ENCODE measurements at places on chromosomes 16 and 17.
A peak's percentile ranks its signal among the peaks of the same experiment; 100 is the strongest.

DNA sequence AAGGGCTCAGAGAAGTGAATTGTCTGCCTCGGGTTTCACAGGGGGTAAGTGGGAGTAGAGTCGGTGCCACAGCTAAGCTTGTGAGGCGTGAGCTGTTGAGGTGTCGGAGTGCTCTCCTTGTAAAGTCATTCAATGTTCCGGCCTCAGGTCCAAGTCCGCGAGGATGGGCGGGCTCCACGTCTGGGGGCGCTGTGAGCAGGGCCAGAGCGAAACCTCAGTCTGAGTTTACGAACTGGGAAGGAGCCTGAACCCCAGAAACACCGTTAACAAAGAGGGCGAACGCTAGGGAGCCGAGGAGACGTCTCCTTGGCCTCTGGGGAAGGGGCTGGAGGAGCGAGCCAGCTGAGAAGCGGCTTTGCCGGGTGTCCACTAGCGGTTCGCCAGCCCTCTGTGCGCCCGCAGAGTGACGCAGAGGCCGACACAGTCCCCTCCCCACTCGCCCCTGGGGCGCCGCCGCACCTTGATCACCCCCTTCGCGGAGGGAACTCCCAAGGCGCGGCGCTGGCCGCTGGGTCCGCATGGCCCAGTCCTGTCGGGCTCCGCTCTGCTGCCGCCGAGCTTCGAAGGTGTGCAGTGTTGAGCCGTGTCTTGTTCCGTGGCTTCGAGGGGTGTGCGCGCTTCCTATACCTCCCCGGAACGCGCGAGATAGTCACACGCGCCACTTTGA is 4.9 kb downstream of the IRX3 start:
- no peak for DNase-seq

DNA sequence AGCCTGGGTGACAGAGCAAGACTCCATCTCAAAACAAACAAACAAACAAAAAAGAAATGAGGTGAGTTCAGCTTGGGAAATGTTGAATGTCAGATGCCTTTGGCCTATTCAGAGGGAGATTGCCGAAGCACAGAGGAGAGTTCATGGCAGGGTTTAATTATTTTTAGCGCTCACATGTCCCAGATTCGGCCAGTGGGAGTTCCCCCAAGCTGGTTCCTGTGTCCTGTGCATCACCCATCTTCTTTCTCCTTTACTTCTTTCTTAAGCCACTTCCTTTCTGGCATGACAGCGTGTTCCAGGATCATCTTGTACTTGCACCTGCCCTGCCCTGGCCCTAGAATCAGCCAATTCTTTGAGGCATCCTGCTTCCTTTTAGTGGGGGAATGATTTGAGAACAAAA is 9.2 kb downstream of the MPV17L start:
- no peak for DNase-seq

DNA sequence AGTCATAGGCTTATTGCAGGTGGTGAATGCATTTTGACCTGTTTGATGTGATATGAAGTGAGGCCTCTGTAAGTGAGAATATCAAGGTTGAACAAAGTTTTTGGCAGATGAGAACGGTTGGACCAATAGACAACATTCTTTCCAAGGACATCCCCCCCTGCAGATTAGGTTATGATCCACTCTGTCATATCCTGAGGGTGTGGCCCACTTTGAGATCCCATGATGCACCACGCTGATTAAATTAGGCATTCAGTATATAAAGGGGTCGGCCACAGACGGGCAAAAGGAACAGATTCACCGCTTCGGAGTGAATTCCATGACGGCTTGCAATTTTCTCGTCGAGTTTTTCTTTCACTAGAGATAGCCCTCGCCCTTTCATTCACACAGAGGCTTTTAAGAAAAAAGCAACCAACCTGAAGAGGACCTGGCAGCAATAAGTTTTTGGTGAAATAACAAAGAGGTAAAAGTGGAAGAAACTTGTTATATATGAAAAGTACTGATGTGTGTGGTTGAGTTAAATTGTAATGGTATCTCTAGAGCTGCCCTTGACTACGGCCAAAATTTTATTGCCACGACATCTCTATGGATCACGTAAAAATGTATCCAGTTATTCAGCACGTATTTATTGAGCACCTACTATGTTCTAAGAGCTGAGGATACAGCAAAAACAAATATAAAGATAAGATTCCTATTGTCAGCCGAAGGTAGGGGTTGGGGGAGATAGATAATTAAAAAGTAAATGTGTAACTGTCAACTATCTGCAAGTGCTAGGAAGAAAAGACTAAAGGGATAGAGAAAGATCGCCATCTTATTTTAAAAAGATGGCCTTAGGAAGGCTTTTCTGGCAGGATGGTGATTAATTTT is 1.7 kb upstream of the RBBP6 start:
- DNase-seq, result peak; percentile 39

- DNase-seq, result no peak
Measured at GRCh38 chr17:68594552-68594951, 6.6 kb downstream of the FAM20A start.

DNA sequence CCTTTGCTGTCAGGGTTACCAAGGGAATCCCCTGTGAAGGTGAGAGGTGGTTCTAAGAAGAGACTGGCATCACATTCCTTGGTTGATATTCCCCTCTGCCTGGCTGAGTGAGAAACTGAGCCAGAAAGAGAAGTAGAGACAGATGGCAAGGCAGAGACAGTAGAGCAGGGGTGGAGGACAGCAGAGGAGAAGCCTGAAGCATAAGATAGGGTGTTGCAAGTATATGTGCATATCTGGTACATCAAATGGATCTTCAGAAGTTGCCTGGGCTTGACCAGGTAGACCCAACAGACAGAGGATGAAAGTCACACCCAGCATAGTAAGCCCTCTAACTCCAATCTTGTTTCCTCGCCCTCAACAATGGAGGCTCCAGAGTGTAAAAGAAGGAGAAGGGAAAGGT is 7.9 kb upstream of the THUMPD1 start:
- DNase-seq, result no peak

DNA sequence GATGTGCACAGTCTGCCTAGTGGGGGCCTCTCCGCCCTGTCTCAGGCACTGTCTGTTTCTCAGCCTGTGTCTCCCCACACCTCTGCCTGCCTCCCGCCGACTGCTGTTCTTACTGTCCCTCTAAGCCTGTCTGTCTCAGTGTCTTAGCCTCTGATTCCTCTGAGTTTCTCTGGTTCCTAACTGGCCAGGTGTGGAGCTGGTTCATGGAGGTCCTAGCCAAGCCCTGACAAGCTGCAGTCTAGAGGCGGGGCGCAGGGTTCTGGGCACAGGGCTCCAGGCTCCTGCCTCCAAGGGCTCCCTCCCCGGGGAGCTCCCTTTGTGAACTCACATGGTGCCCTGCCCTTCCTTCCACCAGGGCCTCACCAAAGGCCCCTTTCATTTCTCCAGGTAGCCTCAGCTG is 19.4 kb downstream of the C17orf100 start:
- no peak for DNase-seq

Measured in ELR (cell line).